ENCODE measurements at places on chromosomes 6 and 20.

DNA sequence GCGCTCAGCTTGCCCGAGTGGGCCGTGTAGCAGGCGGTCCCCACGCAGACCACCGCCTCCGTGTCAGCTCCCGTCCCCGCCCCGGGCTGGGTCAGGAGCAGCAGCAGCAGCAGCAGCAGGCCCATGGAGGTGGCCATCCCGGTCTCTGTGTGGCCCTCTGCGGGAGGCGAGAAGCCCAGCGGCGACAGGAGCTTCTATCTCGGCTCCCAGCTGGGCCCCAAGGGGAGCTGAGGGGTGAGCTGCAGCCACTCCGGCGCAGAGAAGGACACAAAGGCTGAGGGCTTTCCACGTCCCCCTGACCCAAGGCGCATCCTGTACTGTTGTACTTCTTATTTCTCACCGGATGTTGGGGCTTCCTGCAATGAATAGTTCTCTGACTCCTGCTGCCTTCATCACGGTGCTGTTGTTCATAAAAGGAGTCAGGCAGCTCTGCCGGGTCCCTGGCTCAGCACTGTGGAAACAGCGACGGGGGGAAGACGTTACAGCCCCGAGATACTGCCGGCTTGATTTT lies at the start of gene CD93:
Gene CD93, minus strand, starts transcription at position 269 of the 511 bp plus-strand sequence. Its CDS starts 132 bp downstream, at position 137.
- no peak for DNase-seq

GRCh38 chr6:79635232-79635543 lies 4.1 kb downstream of the SH3BGRL2 start:
- no peak for DNase-seq

GRCh38 chr6:148736774-148737412 lies 9.9 kb upstream of the UST start:
- DNase-seq, result no peak

- DNase-seq, result no peak
Measured at GRCh38 chr6:147531321-147531720, 22.8 kb downstream of the SAMD5 start.

- no peak for DNase-seq
Measured at GRCh38 chr6:56245903-56246351, 1.5 kb downstream of the COL21A1 start.

DNA sequence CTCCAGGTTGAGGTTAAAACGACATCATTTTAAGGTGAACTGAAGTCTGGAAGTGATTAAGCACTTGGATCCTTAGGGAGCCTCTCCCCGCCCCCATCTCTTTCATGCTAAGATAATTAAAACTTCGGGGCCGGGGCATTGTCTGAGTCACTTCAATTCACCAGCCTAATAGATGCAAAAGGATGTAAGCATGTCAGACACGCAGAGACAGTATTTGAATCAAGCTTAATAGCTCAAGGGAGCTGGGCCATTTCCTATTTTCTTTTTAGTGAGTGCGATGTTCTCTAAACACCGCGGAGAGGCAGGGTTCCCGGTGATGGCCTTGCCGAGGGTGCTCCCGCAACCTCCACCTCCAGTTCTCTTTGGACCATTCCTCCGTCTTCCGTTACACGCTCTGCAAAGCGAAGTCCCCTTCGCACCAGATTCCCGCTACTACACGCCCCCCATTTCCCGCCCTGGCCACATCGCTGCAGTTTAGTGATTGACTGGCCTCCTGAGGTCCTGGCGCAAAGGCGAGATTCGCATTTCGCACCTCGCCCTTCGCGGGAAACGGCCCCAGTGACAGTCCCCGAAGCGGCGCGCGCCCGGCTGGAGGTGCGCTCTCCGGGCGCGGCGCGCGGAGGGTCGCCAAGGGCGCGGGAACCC lies 516 bp upstream of the IRF4 start:
- DNase-seq, result peak; percentile 35

DNA sequence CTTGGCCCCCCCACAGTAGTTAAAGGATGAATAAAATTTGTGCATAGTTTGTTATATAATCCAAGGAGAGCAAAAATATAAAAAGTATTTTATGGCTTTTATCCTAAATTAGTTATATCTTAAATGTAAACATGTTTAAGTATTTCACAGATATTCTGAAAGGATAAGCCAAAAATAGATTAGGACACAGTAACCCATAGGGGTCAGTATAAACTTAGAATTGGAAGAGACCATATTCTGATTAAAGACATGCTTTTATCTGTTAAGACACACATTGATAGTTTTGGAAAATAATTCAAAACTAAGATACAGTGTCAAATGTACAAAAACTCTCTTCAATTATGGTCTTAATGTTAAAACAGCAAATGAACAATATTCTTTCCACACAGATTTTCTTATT lies 4.5 kb upstream of the SERINC1 start:
- peak; percentile 17 for DNase-seq

DNA sequence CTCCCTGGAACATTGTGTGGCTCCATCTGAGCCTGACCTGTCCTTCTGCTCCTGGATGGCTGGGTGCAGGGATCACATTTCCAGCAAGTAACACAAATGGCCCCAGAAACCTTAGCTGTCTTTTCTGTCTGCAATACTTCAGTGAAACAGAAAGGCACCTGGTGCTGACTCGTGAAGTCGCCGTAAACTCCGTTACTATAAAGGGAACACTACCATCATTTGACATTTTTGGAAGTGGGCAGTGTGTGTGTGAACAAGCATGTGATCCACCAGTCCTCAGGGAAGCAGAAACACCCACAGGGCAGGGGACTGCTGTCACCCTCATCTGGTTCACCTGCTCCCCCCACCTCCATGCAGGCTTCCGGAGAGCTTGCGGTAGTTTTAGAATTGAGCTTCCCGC lies 23.9 kb downstream of the SERPINB6 start:
- DNase-seq, result no peak

- DNase-seq, result no peak
Measured at GRCh38 chr6:67190733-67191132, 1444.3 kb upstream of the ADGRB3 start.

DNA sequence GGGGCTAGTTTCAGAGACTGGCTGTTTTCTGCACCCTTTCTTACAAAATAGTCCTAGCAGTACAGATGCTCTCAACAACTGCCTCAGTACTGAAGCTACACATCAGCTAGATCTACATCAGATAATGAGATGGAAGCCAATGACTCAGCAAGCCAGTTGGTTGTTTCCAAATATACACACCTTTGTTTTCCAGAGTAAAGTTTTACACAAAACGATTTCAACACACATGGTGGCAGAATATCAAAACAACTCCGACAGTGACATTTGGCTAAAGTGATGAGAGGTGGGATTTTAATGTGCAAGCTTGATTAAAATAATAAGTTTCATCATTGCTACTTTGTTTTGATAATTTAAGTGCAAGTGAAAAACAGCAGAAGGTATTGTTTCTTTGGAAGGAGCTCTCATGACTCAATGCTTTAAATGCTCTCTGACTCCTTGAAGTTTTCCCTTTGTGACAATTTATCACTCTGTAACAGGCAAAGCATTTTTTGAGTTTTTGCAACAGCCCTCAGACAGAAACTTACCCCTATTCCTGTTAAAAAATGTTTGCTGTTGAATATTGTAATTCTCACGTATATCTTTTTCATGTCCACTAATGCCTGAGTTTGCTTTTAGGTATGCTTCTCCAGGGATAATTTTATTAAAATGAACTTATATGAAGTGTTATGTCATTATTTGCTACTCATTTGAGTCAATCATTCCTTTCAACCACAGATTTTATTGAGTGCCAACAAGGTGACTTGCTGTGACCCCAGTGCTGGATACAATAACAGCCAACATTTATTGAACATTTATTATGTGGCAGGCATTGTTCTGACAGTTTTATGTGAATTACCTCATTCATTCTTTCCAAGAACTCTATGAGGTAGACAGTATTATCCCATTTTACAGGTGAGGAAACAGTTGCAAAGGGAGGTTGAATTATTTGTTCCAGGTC lies 882.0 kb downstream of the TFAP2A start:
- DNase-seq, result peak; percentile 65

Data from RPMI7951 (cell line).